ENCODE measurements at places on chromosomes 5 and 9.

- DNase-seq, result no peak
Measured at GRCh38 chr9:93669116-93669957, 93.0 kb downstream of the PHF2 start.

GRCh38 chr9:19583890-19584289 is 175.1 kb downstream of the ACER2 start:
- DNase-seq, result no peak

- DNase-seq, result no peak
Measured at GRCh38 chr9:99925541-99925940, 19.1 kb downstream of the STX17 start.

- no peak for DNase-seq
Measured at GRCh38 chr5:152514827-152515397, 109.8 kb upstream of the NMUR2 start.

DNA sequence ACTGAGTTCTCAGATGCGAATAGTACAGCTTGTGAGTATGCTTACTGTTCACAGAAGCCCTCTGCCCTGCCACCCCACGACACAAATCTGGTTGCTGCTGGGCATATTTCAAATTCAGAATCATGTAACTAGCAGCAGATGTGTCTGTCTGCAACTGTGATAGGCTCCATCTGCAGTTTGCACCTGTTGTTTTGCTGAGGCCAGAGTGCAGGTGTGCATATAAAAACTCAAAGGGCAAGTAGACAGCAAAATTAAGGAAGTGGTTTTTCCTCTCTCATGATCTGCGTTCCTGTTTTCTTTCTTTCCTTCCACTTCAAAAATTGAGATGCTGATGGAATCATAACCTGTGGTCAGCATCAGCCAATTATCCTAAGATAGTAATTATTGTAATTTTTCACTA is 1000.5 kb downstream of the PTPRD start:
- no peak for DNase-seq

DNA sequence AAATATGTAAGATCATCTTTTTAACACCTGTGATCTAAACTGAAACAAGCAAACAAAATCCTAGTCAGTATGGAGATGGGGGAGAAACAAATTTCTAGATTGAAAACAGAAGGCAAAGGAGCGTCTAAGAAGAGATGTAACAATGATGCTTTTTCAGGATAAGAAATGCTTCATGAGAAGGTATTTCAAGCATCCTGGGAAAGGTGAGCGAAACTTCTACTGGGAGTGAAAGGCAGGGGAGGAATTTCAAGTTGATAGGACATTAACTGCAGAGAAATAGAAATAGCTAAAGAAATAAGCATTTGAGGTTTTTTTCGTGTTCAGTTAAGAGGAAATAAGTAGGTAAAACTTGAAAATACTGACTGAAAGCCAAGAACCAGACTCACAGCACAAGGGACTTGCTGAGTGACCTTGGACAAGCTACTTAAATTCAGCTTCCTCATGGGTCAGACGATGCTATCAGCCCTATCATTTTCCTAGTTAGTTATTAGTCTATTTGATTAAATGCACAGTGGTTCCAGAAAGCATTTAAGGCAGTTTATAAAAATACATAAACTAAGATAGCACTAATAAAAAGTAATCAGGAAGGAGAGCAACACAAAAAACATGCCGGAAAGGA is 406.3 kb downstream of the PDE4D start:
- no peak for DNase-seq

DNA sequence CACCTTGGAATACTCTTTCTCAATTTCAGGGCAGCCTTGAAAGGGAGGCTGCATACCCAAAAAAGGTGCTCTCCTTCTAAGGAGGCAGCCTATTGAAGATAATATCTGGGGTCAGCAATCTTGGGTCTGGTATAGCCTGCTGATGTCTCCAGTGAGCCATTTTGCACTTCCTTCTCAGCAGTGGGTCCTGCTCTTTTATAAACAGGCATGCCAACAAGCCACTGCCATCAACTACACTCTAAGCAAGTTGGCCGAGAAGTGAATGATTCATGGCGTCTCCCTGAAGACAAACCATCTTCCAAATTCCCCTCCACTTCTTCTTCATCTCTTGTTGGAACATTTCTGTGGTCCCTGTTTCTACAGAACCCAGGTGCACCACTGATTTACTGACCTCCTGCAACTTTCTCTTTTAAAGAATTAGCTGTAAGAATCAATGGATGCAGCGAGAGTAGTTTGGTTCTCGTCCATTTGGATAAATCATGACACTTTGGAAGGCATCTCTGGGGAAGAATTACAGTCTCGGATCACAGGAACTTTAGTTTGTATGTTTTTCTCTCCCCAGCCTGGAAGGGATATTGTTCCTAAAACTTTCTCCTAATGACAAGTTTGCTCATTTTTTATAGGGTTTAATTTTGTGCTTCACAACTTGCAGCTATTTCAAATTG is 108.3 kb downstream of the INSYN2B start:
- no peak for DNase-seq

DNA sequence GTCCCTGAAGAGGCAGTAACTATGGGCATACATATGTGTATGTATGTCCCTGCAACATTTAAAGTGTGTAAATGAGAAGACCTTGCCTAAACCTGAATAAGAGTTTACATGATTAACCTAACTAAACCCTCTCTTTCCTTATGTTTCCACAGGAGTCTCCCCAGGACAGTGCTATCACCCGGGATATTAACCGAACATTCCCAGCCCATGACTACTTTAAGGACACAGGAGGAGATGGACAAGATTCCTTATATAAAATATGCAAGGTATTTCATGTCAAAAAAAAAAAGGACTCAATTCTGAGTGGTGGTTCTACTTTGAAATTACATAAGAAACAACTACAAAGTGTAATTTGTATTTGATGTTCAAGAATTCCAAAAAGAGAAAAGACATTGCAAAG is 31.7 kb downstream of the GPR21 start:
- no peak for DNase-seq

DNA sequence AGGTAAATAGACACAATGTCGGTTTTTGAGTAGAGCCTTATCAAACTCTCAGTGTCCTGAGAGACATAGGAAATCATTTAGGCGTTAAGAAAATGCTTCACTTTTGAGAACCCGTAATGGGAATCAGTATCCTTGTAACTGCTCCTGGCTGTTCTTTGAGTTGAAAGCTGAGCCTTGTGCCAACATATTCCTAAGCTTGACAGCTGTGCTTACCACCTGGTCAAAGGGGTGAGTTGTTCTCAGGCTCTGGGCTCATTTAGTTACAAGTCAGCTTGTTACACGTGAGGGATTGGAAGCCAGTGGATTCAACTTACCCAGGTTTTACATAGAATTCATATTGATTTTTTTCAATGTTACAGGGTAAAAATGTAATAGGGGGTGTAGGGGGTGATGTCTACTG is 145.9 kb downstream of the GABRB2 start:
- DNase-seq, result no peak

GRCh38 chr9:123164285-123164684 is 104.1 kb downstream of the STRBP start:
- DNase-seq, result no peak

DNA sequence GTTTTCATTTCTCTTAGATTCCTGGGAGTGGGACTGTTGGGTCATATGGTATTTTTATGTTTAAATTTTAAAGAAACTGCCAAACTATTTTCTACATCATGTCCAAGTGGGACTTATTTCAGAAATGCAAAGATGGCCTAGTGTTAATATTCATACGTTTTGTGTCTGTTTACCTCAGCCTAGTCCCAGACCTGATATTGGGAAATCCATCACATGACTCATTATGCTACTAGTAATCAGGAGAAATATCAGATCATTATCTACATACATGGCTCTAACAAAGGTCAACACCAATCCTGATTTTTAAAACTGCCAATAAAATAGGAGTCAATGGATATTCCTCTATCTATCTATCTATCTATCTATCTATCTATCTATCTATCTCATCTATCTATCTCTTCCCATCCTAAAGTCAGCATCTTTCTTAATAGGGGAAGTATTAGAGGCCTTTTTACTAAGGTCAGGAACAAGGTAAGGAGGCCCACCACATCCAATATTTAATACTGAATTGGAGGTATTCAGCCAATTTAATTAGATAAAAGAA is 4.7 kb downstream of the RASGEF1C start:
- no peak for DNase-seq

DNA sequence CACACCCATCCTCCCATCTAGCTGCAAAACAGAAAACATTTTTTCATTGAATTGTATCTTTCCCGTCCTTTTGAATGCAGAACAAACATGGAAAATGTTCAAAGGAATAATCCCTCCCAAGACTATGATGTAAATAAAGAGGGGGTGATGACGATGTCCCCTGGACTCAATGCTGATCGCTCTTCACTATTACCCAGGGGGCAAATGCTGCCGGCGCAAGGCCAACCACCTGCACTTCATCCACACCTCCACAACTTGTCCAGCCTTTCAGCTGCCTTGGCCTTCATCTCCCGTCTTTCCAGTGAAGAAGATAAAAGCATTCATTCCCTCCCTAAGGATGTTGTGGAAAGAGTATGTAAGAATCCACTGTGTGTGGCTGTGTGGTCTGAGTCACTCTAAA is 240.3 kb downstream of the AGTPBP1 start:
- no peak for DNase-seq

DNA sequence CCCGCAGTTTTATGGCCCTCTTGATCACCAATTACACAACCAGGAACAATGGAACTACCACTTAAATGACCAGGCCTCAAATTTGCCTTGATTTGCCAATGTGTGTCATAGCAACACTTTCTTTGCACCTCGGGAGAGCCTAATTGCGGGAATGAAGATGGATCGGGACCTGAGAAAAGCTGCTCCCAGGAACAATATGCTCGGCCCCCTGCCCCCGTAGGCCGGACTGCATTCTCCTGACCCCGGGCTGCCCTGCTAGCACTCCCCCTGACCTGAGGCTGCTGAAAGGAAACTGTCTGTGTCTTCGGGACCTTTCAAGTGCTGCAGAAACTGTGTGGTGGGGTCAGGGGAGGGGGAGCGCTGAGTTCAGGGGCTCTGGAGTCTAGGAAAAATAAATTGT is 294.3 kb upstream of the IRX1 start:
- no peak for DNase-seq

DNA sequence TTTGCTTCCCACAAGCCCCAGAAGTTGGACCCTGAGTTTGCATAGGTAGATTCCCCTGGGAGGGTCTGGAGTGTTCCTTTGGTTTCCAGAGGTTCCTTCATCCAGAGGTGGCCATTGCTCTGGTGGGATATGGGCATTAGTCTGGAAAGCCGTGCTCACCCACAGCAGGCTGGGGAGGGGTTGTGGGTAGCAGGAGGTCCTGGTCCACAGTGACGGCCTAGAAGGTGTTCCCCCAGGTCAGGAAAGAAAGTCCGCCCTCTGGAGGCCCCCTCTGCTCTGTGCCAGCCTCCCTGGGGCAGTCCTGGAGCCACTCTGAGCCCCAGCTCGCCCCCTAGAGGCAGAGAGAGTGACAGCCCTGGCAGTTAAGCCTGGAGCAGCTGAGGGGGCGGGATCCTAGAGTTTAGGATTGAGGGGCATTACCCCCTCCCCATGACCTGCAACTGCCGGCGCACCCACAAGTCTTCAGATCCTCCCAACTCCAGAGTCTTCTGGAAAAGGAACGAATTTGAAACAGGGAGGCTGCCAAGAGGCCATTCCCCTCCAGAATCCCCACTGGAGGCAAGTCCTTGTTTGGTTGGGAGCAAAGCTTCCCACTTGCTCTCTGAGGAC is 36.8 kb downstream of the NDST1 start:
- peak; percentile 34 for DNase-seq

DNA sequence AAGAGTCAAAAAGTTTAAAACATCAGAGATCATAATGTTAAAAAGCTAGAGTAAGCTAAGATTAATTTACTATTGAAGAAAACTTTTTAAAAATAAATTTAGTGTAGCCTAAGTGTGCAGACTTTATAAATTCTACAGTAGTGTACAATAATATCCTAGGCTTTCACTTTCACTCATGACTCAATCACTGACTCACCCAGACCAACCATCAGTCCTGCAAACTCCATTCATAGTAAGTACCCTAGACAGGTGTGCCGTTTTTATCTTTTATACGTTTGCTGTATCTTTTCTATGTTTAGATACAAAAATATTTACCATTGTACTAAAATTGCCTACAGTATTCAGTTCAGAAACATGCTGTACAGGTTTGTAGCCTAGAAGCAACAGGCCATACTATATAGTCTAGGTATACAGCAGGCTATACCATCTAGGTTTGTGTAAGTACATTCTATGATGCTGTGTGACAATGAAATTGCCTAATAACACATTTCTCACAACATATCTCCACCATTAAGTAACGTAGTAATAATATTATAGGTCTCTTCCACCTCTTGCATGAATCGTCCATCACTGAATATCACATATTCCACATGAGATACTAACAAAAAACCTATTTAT is 59.2 kb downstream of the MEGF9 start:
- DNase-seq, result no peak

DNA sequence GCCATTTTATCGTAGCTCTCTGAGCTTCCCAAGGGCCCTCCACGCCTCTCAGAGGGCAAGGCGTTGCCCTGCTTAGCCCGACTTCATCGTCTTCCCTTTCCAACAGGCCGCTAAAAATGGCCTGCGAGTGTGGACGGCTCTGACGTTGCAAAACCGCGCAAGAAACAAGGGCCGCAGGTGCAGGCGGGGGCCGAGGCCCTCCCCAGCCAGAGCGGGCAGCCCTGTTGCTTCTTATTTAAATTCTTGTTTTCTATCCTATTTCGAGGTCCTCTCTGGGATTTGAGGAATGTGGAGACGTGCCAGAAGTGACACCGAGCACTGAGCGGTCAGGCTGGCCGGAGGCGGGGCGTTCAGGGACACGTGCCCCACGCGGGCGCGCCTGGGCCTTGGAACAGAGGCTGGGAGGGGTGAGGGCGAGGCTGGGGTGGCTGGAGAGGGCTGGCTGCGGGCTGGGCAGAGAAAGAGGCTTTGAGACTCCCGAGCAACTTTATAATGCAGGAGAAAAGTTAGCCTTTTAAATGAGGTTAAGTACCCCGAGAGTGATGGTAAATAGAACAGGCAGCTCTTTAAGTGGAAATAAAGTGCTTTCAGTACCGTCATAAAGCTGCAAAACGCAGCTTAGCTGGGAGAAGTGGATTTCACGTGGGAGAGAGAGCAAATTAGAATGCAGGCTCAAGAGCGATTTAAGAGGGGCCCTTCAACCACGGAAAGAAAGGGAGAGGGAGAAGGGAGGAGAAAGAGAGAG is 243.6 kb downstream of the AUH start:
- no peak for DNase-seq

GRCh38 chr9:122975196-122975595 is 34.4 kb downstream of the RABGAP1 start:
- no peak for DNase-seq

- DNase-seq, result no peak
Measured at GRCh38 chr5:32274548-32275395, 38.0 kb downstream of the MTMR12 start.
